ENCODE measurements at places on chromosomes 5 and 9.

GRCh38 chr9:69173497-69173890, 583 bp upstream of the TJP2 start:
- DNase-seq = no peak

GRCh38 chr9:70569070-70569772, 154.8 kb upstream of the KLF9 start:
- no peak for DNase-seq

GRCh38 chr5:176614805-176615478, 5.0 kb upstream of the GPRIN1 start:
- DNase-seq = no peak

GRCh38 chr9:131728961-131729360, 10.9 kb downstream of the RAPGEF1 start:
- DNase-seq = no peak

GRCh38 chr5:81552852-81553566, 159.1 kb upstream of the ACOT12 start:
- no peak for DNase-seq

DNA sequence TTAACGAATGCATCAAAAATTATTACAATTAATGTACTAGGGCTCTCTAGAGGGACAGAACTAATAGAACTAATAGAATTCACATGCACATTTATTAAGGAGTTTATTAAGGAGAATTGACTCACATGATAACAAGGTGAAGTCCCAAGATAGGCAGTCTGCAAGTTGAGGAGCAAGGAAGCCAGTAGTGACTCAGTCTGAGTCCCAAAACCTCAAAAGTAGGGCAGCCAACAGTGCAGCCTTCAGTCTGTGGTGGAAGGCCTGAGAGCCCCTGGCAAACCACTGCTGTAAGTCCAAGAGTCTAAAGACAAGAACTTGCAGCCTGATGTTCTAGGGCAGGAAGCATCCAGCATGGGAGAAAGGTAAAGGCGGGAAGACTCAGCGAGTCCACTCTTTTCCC, 633.8 kb downstream of the SEMA5A start:
- DNase-seq = no peak

GRCh38 chr9:14303100-14303499, 10.8 kb downstream of the NFIB start:
- DNase-seq = no peak

GRCh38 chr5:176550275-176550831, 1.2 kb downstream of the CDHR2 start:
- DNase-seq = no peak

DNA sequence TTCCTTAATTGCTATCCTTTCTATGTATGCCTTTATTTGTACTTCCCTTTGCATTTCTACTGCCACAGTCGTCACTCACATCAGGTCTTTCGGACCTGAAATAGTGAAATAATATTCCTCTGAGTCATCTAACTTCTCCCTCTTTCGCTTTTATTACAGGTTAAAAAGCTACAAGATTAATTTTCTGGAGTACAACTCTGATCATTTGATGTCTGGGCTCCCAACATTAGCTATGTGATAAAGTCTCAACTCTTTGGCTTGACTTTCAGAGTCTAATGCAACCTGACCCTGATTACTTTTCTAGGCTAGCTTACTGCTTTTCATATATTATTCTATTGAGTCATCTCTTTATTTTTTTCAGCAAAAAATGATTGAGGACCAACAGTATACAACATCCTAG, 638.8 kb upstream of the WWC1 start:
- DNase-seq = no peak

DNA sequence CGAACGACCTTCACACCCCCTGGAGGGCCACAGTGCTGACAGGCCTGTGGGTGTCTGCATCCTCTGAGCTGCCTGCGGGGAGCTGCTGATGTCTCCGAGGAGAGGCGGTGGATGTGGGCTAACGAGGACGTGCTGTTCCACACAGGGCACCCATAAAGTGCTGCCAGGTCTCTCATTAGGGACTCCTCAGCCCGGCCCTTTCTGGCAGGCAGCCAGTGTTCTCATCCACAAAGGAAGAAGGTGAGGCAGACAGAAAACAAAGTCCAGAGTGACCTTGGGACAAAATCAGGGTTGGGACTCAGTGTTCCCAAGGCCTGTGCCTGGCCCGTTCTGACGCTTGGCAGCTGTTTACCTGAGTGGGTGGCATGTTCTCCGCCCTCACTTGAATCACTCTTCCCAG, 29.3 kb downstream of the CARTPT start:
- no peak for DNase-seq

GRCh38 chr5:130974021-130974683, 190.9 kb downstream of the HINT1 start:
- no peak for DNase-seq

GRCh38 chr5:147481376-147481775, 28.5 kb downstream of the DPYSL3 start:
- no peak for DNase-seq

GRCh38 chr5:1563617-1564181, 39.9 kb upstream of the LPCAT1 start:
- DNase-seq = no peak

DNA sequence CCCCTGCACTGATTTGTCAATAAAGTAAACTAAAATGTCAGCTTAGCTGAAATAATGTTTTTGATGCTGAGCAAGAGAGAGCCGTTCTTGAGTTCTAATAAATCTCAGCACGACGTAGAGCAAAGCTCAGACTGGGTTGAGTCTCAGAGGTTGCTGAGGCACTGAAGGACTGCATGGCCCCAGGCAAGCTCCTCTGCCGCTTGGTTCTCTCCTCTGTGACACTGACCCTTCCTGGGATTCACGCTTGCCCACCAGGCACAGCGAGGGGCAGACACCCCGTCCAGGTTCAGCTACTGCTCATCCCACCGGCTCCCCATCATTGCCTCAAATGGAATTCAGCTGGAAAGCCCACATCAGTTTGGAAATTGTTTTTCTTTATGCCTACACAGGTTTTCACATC, 129.8 kb downstream of the IRX2 start:
- DNase-seq = no peak

DNA sequence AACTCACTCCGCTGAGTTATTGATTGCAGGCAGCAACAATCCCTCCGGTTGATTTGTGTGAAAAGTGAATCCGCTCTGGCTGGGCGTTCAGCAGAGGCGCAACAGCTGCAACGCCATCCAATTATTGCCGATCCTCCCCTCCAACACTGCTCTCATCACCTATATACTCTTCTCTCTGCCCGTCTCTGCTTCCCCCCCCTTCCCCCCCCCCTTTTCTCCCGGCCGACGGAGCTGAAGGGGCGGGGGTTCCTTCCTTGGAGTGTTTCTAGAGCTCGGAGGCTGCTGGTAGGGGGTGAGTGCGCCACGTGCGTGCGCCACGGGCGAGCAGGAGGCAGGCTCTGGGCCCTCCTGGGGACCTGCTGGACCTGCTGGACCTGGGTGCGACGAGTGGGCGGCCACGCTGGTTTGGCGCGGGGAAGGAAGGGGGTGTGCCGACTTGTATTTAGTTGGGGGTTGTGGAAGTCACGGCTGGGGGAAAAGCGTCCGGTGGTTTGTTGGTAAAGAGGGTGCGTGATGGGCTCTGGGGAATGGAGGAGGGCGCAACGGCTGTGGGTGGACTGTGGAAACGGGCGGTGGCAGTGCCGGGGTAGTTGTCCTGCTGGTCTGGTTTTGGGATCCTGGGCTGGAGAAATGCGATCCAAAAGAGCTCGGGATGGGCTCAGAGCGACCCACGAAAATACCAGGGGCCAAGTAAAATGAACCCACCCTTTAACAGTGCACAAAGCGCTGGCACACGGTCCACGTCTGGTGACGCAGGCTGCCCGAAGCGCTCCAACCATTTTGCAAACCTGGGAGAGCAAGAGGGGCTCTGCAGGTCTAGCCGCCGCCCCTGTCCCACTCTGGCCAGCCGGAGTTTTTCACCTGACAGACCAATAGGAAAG, 6.4 kb upstream of the MEF2C start:
- DNase-seq = no peak

DNA sequence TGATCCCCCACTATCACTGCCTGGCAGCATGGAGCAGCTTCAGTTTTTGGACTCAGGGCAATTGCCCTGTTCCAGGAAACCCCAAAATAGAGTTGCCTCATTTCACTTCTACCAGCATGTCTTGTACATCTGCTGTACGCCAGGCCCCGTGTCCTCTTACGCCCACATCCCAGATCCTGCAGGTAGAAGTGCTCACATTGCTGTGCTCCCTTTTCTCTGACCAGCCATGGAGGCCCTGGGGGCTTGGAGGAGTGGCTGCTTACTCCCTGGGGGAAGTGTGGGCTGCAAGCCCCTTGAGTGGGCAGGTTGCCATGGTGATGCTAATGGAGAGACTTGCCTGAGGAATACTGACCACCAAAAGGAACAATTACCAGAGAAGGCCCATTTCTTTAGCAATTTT, 55.6 kb upstream of the KCNIP1 start:
- DNase-seq = no peak

DNA sequence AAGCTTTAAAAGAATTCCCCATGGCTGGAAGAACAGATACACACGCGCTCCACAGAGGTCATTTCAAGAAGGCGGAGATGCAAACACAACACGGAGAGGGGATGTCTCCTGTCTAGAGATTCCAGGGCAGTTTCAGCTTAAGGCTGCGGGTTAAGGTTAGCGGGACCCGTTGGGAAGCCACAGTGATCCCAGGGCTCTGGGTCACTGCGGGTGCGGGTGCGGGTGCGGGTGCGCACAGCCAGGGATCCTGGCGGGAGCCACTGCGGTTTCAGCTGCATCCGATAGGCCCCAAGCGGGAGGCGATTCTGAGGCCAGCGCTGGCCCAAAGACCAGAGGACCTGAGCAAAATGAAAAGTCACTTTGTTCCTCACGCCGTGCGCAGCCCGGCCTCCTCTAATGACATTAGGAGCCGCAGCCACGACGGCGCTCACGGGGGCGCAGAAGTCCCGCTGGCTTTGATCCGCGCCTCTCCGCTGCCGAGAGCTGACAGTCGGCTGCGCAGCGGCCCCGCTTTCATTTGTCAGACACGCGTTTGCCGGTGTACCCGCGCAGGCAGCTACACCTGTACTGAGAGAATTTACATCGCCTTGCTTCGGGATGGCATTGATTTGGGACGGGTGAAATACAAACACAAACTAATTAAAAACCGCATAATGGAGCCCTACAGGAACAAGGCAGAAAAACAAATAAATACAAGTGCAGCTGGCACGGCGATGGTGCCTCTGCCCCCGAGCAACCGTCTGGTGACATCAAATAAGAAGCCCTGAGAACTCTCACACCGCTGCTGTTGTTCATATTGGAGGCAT, 5.3 kb upstream of the IRX1 start:
- DNase-seq = no peak

DNA sequence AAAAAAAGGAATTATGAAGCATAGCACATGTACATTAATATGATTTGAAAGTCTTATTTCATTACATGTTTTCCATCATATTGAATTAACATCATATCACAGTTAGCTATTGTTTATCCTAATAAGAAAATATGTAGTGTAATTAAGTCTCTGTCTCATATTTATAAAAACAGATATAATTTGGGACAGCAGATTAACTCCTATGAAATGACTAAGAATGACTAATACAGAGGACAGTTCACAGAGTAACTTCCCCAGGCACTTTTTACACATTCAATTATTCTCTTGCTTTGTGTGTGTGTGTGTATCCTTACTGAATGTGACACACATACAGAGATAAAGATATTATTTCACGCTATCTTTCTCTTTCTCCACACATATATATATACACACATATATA, 2400.9 kb upstream of the C9orf72 start:
- no peak for DNase-seq

GRCh38 chr5:159536166-159536565, 205.9 kb upstream of the IL12B start:
- DNase-seq = no peak

GRCh38 chr9:14497476-14497875, 183.5 kb upstream of the NFIB start:
- DNase-seq = no peak

- DNase-seq = no peak
Observed at GRCh38 chr5:145689235-145689634, 145.9 kb downstream of the PRELID2 start.

- DNase-seq = no peak
Observed at GRCh38 chr5:180491496-180491895, 2.7 kb upstream of the CNOT6 start.

DNA sequence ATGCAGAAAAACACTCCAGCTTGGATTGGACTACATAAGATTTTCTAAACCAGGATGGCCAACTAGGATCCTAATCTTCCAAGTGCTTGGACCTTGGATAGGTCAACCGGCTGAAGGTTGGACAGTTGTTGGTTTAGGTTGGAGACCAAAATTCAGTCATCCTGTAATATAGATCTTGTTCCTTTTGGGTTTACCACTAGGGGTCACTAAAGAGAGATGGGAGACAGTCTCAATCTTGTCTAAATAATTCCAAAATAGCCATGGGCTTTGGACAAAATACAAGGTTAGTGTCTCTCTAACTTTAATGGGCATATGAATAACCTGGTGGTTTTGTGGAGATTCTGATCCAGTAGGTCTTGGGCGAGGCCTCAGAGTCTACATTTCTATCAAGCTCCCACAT, 148.7 kb upstream of the ERCC6L2 start:
- no peak for DNase-seq

DNA sequence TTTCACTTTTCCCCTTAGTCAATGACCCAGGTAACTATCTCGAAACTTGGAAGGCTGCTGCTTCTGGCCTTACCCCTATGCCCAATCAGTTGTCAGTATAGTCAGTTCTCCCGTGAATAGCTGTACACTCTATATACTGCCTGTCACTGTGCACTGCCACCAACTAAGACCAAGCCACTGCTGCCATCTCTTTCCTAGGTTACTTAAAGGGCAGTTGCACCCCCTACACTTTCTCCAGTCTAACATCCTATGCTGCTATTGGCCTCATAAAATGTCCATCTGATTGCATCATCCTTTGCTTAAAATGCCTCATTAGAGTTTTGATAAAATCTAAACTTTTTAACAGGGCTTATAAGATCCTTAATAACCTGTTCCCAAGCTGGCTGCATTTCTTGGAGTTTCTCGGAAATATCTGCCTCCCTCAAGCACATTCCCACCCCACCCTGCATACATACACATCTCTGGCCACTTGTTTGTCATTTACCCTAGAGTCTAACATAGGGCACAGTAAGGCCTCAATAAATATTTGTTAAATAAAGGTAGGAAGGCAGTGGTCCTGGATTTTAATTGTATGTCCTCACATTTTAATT, 32.8 kb upstream of the TNFAIP8 start:
- DNase-seq = no peak

- DNase-seq = no peak
Observed at GRCh38 chr5:81826128-81826527, 75.2 kb upstream of the SSBP2 start.

- DNase-seq = no peak
Observed at GRCh38 chr5:162068936-162069335, 1.4 kb downstream of the GABRG2 start.

- DNase-seq = no peak
Observed at GRCh38 chr5:170573660-170574059, 69.8 kb downstream of the KCNIP1 start.

GRCh38 chr5:169024421-169024820, 276.5 kb downstream of the SLIT3 start:
- DNase-seq = no peak

- DNase-seq = no peak
Observed at GRCh38 chr9:18708429-18708828, 234.5 kb downstream of the ADAMTSL1 start.

Measured in stimulated activated CD4-positive, alpha-beta T cell treated with anti-CD3 and anti-CD28 coated beads, Interleukin-1b, Interleukin-23, amount 100 ng/mL, for 1 hour (primary cell).